ENCODE measurements at places on chromosomes 3 and 15. TPM values are rescaled to one million over a fixed set of nuclear protein-coding genes. Genes with fewer than 3 reads are reported as not detected.

COL7A1 gene
- total RNA-seq = 2.2 TPM

DNA sequence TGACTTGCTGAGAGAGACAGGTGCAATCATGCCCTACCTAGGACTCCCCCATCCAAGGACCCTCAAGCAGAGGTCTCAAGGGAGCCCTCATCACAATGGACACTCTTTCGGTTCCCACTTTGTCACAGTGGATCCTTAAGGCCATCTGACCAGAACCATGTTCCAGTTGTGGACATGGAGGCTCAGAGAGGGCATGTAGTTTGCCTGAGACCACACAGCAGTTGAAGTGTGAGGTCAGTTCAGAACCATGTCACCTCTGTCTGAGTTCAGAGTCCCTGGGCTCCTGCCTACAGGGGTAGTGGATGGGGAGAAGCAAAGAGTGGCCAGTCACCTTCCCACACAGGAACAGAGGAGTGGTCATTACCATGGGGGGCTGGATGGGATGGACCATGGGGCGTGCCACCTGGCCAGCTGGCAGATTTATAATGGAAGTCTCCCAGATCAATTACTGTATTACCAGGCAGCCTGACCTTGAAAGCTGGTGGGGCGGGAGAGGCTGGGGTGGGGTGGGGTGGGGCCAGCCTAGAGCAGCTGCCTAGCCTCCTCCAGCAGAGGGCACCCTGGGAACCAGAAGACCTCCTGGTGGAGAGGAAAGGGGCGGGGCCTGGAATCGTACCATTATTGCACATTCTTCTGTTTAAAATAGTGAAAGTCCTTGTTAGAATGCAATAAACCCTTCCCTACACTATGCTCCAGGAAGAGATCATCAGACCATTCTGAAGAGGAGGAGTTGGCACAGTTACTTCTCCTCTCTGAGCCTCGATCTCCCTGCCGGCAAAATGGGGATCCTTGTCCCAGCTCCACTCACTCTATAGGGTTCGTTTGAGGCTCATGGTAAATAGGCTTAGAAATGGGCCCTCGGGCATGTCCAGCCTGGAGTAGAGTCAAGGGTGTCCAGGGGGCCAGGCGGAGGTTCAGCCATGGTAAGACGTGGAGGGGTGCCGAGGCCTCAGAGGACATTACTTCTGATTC is 26.9 kb upstream of the LINGO1 start:
- peak; percentile 28 for DNase-seq

TMEM108 gene
- total RNA-seq = 0.96 TPM

DNA sequence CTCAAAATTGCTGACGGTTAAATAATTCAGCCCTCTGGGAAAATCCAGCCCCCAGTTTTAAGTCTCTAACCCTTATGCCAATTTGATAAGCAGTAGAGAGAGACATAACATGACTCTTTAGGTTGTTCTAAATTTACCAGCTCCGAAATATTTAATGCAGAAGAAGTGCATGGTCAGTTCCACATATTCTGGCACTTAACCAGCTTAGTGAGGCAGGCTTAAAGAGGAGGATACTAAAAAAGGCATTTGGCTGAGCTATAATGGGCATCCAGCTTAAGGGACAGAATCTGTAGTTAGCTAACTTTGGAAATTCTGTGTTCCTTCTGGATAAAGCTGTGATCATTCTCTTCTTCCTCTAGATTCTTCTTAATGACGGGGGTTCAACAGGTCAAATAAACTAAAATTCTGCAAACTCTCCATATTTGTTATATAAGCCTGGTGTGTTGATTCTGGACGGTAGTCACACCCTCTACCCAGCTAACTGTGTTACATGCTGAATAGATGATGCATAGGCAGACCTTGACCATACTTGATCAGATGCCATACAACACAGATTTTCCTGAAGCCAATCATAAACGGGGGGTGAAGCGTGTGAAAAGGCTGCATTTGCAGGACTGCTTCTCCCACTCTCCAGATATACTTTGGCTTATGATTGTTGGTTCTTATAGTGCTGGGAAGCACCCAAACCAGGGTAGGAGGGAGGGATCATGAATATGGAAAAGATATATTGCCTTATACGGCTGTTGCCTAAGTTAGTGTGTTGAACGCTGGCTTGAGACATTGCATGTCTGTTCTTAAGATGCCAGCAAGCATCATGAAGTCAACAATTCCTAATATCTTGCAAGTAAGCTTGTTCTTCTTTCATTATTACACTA is 118.4 kb downstream of the FGF12 start:
- DNase-seq = no peak
